Activated T-cell treated with anti-CD3 and anti-CD28 coated beads, Interleukin-2, amount 50 U/mL, for 72 hours (primary cell): ENCODE measurements at places on chromosomes 6 and 20.

- no peak for DNase-seq
These were observed 68.0 kb upstream of the MBOAT1 start for GRCh38 chr6:20280288-20280621.

DNA sequence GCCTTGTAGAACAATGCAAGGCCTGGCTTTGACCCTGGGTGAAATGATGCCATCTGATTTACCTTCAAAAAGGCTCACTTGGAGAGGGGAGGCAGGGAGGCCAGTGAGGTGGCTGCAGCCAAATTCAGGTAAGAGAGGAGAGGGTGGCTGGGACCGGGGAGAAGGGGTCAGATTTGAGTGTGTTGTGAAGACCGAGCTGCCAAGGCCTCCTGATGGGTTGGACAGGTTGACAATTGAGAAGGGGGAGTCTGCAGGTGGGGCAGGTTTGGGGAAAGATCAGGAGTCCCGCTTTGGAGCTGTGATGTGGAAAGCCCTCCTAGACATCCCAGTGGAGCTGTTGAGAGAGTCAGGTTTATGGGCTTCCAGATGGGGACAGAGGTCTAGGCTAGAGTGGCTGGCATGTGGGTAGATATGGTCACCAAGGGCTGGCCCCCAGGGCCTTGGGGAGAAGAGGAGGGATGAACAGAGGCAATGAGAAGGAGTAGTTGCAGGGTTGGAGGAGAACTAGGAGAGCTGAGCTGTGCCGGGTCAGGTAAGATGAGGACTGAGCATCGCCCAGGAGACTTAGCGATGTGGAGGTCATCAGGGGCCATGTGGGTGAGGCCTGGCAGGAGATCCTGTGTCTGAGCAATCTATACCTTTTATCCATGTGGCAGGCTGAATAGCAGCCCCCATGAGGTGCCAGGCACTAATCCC, 70.5 kb upstream of the TOX2 start:
- DNase-seq, result no peak

DNA sequence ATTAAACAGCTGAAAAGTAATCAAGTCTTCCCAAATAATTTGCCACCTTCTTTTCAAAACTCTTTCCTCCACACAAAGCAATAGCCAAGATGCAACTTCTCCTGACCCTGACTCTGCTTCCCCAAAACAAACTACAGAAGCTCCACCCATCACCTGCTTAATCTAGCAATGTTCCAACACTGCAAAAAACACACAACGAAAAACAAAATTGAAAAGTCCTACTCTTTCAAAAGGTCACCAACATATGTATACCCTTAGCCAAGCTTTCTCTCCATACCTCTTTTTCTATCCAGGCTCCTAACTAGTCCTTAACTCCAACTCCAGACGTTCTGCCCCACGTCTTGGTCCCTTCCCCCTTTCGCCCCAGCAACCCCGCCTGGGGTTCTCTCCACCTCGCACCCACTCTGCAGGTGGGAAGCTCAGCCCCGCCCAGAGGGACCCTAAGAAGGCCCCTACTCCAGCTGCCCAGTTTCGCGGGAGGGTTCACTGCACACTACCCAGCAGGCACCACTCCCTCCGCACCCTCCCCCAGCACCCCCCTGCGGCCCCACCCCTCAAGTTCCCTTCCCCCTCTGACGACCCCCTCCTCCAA, 717 bp downstream of the CSNK2A1 start:
- peak; percentile 36 for DNase-seq

GRCh38 chr6:107215334-107215733, 100.0 kb upstream of the BEND3 start:
- no peak for DNase-seq

DNA sequence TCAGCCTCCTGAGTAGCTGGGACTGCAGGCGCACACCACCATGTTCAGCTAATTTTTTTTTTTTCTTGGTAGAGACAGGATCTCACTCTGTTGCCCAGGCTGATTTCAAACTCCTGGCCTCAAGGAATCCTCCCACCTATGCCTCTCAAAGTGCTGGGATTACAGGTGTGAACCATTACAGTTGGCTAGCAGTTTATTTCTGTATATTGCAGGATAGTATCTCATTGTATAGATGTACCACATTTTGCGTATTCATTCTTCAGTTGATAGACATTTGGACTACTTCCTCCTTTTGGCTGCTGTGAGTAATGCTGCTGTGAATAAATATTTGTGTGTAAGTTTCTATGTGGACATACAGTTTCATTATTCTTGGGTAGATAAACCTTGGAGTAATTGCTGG, 32.9 kb downstream of the ASXL1 start:
- no peak for DNase-seq

- no peak for DNase-seq
These were observed 62.8 kb downstream of the SYNJ2 start for GRCh38 chr6:158044525-158044888.

DNA sequence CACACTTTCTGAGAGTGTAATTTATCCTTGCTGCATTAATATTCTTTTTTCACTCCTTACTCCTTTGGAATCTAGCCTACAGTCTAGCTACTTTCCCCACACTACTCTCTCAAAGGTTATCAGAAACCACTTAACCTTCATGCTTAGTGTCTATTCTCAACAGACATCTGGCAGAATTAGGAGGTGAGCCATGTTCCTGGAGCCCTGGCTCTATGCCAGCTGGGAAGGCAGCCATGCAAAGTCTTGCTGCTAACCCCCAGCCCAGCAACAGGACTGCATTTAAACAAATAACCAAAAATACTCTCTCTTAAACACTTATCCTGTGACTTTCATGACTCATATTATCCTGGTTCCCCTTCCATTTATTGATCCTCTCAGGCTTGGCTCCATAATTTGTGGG, 260.2 kb downstream of the BCKDHB start:
- DNase-seq, result no peak

DNA sequence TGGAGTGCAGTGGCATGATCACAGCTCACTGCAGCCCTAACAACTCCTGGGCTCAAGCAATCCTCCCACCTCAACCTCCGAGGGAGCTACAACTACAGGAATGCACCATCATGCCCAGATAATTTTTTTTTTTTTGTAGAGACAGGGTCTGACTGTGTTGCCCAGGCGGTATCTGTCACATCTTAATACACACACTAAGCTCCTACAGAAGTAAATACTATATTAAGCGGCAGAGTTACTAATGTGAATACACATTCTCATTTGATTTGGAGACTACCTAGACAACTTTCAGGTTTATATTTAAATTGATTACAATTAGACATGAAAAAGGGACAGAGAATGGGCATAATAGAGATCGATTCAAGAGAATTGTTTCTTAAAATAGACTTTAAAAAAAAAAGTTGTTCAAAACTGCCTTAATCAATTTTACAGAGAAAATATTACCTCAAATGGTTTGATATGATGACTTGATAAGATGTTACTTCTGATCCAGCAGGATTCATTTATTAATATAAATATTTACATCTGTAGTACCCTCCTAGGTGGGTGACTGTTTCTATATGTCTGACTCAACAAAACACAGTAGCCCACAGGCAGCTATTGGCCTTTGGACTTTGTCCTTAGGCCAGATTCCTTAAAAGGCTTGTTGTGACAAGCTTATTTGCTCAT, 7.1 kb upstream of the LOC128125822 start:
- DNase-seq, result no peak

GRCh38 chr6:109239651-109240321, 142.5 kb downstream of the CD164 start:
- DNase-seq, result no peak

DNA sequence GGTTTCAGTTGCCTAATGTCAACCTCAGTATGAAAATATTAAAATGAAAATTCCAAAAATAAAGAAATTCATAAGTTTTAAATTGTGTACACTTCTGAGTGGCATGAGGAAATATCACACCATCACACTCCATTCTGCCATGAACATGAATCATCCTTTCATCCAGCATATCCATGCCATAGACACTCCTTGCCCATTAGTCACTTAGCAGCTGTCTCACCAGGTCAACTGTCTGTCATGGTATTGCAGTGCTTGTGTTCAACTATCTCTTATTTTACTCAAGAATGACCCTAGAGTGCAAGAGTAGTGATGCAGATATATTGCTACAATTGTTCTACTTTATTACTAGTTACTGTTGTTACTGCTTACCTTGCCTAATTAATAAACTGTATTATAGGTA, 712.4 kb downstream of the EPHA7 start:
- no peak for DNase-seq

GRCh38 chr20:38685853-38686473, 38.3 kb upstream of the SLC32A1 start:
- DNase-seq, result peak; percentile 22

DNA sequence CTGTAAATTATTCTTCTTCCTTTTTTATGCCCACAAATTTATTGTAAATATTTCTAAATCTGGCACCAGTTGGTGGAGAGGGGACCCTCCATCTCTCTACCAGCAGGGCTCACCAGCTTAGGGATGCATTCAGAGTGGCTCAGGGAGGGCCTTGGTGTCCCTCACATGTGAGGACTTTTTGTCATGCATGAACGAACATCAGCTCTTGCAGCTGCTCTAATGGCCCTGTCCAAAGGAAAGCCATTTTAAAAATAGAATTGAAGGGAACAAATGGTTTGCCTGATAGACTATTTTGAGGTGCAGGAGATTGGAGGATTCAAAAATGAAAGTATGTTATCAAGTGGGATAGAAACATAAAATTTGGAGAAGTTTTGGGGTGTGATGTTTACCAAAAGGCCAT, 37.5 kb upstream of the KLHL31 start:
- DNase-seq, result no peak

GRCh38 chr6:112429226-112429625, 82.1 kb downstream of the RFPL4B start:
- no peak for DNase-seq

DNA sequence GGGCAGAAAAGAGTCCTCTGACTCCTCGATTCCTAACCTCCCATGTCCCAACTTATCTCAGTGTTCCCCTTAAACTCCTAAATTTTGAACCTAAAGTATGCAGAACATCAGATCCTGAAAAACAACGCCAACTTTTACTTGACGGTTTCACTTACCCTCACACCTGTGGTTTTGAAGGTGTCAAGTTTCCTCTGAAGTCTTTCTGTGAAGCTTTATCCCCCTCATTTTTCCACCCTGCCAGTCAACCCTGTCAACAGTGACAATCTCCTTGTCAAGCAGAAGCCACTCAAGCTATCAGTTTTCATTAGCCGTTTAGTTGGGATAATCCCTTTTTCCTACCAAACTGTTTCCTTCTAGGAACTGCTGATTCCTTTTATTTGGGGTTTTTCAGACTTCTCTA, 245.4 kb upstream of the PREP start:
- DNase-seq, result peak; percentile 38

DNA sequence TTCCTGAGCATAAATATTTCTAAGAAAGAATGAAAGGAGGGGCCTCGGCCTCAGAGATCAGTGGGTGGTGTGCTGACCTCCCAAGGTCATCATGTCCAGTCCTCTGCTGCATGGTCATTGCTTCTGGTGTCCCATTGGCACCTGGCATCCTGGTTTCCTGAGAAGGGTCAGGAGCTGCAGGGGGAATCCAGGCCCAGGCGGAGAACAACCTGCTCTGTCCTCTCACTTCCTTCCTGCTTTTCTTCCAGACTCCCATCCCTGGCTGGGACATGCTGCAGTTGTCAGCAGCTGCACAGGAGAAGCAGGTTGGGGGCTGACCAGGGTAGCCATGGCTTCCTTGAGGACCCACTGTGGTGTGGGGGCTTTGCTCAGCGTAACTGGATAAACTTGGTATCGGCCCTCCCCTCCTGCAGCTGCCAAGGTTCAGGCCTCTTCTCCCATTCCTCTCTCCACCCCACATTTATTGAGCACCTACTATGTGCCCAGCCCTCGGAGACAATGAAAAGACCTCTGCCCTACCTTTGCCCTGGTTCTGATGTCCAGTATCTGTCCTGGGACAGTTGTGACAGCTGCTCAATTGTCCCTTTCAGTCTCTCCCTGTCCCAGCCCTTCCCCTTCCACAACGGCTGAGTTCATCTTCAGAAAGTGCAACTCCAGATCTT, 155.2 kb downstream of the CEBPB start:
- DNase-seq, result no peak

- DNase-seq, result no peak
These were observed 13.6 kb downstream of the GFOD1 start for GRCh38 chr6:13473768-13474165.

DNA sequence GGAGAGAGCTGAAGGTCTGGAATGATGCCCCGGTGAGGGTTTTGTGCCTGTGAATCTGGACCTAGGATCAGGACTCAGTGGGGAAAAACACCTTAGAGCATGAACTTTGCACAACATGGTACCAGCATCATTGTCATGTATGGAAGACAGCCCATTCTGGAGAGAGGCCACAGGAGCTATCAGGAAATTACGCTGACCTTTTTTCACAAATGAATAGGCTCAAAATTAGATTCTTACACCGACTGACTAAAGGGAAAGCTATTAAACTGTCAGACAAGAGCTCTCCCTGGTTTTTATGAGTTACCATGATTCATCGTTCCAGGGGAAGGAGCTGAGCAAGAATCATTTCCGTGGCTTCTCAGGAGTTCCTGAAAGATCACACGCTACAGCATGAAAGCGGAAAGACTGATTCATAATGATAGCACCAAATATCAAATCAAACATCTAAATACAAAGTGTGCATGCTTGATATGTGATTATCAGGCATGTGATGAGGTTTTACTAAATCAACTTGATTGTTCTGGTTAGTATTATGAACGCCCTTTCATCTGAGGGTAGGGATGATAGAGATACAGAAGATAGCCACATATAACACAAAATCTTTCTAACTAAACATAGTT, 224.9 kb upstream of the SMLR1 start:
- DNase-seq, result peak; percentile 14

DNA sequence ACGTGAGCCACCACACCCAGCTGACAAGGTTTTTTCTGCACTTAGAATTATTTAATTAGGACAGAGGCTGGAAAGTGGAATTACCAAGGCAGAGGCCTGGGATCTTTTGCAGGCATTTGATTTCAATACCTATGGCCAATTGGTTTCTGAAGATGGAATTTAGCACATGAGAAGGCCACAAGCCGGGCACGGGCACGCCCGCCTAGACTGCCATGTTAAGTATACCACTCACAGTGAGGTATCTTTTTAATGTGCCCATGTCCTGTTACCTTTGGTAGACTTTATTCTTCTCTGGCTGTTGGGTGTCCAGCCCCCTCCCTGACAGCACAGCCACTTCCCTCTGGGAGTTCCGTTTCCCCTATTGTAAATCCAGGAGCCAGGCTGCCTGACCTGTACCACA, 18.0 kb upstream of the TAF8 start:
- no peak for DNase-seq

- DNase-seq, result no peak
These were observed 123.6 kb upstream of the SLC35B3 start for GRCh38 chr6:8558953-8559352.

DNA sequence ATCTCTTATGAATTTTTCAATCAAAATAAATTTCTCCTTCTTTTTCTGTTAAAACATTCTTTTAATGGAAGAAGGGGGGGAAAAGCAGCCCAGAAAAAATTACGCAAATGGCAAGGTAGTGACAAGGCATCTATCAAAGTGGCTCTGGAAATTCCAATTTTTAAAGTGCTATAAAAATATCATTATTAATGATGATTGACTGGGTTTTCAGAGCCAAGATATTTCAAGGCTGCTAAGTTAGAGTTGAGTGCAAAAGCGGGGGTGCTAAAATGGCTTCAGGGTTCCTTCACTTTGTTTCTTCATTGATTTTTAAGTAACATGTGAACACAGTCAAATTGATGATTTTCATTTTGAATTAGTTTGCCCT, 171.6 kb upstream of the CITED2 start:
- DNase-seq, result no peak
